Thyroid gland (tissue), 4 donors: ENCODE measurements at places on chromosomes 13 and 19. TPM values are rescaled to one million over a fixed set of nuclear protein-coding genes. Genes with fewer than 3 reads are reported as not detected.

OVOL3 gene
- not detected for total RNA-seq

GPR108 gene
- total RNA-seq: 152 TPM

DNA sequence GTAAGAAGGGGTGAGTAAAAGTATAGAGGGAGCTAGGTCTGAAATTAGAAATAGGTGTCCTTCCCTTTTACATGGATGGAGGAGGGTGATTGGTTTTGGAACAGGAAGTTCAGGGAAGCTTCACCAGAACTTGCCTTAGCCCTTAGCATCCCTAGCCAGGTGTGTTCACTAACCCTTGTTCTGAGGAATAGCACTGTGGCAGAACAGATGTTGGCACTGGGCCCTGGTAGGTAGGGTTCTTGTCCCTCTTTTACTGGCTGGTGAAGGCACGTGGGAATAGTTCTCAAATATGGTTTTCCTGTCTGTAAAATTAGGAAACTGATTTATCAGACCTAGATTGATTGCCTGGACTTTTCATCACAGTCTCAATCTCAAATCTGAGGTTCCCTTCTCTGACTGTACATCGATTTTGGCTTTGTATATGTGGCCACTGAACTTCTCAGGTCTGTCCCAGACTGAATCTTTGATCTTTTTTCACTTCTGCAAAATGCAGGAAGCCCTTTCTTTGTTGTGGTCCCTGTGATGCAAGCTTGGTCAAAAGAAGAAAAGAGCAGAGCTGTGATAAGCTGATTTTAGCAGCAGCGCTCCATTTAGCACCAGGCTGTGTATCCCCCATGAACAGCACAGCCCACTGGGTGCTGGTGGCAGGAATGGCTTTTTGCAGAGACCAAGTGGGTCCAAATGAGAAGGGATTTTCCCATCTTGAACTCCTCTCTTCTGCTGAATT, 86.2 kb upstream of the HTR2A start:
- no peak for DNase-seq

DNA sequence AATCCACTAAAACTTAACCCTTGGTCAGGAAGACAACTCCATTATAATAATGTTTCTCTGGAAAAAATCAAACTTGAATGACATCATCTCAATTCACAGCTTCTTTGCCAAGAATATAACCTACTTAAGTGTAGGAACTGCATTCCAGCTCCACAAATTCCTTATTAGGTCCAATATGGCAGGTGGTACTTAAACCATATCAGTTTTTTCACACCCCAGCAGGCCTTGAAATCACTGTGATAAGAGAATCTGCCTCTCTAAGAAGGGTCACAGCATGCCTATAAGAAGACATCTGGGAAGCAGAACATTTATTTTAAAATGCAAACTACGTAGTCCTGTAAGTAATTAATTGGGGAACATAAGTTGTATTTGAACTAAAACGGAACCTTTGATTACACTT, 687.8 kb downstream of the DIAPH3 start:
- no peak for DNase-seq

DNA sequence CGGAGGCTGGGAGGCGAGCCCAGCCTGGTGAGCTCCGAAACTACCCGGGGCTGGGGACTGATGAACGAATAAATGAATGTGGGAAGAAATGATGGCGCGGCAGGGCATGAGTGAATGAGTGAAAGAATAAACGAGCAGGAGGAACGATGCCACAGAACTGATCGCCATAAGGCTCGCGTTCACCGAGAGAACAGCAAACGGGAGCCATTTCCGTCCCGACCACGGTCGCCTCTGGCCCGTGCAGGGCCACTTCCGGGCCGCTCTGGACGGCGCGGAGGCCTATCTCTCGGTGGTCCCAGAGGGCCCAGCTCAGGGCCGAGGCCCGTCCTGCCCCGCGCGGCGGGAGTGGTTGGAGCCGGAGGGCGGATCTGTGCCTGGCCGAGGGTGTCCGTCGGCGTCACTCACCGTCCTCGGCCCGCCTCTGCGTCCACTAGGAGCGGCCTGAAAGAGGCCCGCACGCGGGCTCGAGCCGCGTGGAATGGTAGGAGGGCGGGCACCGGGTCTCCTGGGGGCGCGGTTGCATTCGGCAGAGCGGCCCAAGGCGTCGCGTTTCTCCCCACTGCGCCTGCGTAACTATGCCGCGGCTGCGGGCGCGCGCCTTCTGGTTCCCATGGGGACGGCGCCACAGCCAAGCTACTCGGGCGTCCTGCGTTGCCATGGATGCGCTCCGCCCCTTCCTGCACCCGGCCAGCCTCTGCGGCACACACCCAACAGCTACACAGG, at the start of gene ZNF497:
Gene ZNF497, minus strand, starts transcription at position 480 of the 723 bp plus-strand sequence. CDS start 5,116 bp downstream, outside the sequence.
- DNase-seq: peak; percentile 98

GRCh38 chr19:16068696-16069259, 7.5 kb upstream of the TPM4 start:
- DNase-seq: no peak

GRCh38 chr13:44703371-44703770, 127.2 kb upstream of the TSC22D1 start:
- DNase-seq: no peak

DNA sequence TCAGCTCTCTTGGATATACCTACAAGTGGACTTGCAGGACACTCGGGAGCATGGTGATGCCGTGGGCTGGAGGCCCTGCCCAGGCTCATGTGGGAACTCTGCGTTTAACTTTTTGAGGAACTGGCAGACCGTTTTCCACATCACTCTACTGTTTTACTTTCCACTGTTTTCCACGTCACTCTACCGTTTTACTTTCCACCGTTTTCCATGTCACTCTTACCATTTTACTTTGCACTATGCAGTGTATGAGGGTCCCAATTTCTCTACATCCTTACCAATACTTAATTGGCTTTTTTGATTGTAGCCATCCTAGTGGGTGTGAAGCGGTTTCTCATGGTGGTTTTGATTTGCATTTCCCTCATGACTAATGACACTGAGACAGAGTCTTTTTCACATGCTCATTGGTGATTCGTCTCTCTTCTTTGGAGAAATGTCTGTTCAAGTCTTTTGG, 40.5 kb downstream of the GATAD2A start:
- DNase-seq: no peak
